NCI-H1436 treated with DMSO at 0.1 percent for 48 hours (cell line): ENCODE measurements at places on chromosomes 3 and 15.
A peak's percentile ranks its signal among the peaks of the same experiment; 100 is the strongest.

DNA sequence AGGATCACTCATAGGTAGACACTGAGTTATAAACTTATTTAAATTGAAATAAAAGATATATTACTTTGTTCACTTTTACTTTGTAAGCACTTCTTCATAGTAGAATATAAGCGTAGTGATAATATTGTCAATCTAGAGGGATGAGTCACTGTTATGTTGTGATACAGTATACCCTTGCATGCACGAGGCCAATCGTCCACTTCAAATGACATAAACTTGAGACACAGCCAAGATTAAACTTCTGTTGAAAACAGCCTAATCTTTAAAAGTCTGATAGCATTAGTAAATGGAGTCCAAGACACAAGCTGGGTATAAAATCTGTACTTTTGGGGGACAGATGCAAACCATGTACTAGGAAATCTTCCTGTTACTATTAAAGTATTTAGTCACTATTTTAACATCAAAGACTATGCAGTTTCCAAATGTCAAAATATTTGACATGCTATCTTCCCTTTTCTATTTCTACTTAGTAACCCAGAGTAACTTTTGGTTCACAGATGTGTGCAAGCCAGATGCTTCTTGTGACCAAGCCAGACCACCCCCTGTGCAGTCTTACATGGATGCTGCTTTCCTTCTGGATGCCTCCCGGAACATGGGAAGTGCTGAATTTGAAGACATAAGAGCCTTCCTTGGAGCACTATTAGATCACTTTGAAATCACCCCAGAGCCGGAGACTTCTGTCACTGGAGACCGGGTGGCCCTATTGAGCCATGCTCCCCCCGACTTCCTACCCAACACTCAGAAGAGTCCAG is 85.3 kb downstream of the PIK3R4 start:
- DNase-seq = no peak

- DNase-seq = no peak
Observed at GRCh38 chr15:63405159-63405558, 23.5 kb upstream of the CA12 start.

- DNase-seq = no peak
Observed at GRCh38 chr3:8094415-8094814, 407.2 kb upstream of the LMCD1 start.

GRCh38 chr3:128011140-128011539 is 41.1 kb upstream of the SEC61A1 start:
- peak; percentile 46 for DNase-seq

GRCh38 chr15:32656496-32656895 is 15.0 kb downstream of the SCG5 start:
- no peak for DNase-seq
